COR-L47 (cell line): ENCODE measurements at places on chromosomes 16 and 17.

DNA sequence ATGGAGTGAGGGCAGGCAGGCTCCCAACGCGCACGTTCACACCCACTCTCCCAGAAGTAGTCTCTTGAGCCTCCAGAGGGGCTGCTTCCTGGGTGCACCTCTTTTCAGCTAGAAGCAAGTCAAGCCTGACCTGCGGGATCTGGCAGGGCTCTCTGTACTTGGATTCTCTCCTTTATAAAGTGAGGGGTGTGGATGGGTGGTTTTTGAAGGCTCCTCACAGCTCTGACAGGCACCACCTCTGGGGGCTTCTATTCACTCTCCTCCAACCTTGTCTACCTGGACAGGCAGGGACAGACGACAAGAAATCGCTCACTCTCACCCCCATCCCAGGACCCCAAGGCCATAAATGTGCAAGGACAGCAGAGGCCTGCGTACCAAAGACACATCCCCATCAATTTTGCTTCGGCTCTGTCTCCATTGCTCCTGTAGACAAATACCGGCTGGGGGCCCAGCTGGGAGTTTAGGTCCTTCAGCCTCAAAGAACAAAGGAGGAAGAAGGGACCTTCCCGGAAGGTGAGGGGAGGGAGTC lies 814 bp upstream of the DYNLL2 start:
- no peak for DNase-seq

- DNase-seq, result no peak
These were observed 35.2 kb downstream of the GJC1 start for GRCh38 chr17:44794851-44795413.

DNA sequence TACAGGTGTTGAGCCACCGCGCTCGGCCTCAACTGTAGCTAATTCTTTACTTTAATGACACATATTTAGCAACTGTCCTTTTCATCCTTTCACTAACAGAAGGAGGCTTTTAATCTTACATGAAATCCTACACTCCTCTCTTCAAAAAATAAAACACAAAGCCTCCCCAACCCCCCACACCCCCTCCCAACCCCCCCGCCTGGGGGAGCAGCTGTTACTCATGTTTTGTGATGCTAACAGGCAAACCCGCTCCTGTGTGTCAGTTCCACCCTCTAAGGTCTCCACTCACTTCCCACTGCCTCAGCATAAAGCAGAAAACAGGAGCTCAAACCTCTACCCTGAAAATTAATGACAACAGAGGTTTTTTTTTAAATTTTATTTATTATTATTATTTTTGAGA lies 55.4 kb upstream of the SLC25A19 start:
- no peak for DNase-seq

DNA sequence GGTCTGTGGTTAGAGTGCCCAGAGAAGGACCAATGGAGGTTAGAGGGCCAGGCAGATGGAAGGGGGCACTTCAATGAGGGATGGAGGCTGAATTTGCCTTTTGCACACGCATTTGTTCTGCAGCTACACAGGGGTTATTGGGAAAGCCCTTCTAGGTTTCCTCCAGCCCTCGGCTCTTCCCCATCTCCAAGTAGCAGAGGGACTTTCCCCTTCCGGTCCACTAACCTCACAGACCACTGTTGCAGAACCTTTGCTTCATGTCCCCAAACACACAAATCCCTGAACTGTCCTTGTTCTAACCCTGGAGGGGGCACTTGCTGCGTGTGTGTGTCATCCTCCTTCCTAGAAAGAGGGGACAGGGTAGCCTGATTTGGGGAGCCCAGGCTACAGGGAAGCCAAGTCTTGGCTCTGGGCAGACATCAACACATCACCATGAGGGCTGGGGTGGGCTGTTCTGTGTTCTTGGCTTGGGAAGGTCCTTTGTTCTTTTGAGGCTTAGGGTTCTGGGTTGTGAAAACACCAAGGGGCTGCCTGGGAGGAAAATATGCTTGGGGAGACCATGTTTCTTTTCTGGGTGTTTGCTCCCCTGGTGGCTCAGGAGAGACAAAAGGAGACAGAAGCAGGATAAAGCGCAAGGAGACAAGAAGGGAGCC lies 7.3 kb upstream of the NR1D1 start:
- DNase-seq, result no peak

DNA sequence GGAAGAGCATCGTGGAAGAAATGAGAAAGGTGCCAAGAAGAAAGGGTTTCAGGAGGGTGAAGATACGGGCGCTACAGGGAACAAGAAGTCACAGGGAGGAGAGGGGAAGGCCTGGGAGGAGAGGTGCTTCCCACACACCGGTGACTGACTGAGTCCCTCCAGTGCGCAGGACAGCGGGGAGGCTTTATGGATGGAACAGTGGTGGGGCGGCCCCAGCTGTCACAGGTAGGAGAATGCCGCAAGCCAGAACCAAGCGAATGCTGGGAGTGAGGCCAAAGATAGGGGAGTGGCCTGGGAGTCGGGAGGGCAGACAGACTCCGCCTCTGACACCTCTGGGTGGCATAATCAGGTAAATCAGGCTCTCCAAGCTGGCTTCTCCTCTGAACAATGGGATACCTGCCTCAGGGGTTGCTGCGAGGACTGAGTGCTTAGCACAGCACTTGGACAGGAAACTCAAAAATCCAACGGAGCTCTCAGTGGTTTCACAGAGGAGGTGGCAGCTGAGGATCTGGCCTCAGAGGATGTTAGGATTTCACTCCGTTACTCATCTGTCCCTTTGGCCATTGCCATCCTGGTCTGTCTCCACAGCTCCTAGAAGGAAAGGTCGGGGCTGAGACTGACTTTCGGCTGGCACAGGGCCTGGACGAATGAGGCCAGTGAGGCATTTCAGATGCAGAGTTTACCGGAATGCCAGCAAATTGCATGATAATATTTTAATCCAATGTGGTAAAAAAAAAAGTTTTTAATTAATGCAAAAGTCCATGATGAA lies 717 bp upstream of the CNP start:
- DNase-seq, result peak; percentile 94

GRCh38 chr17:32481193-32481592 lies 5.6 kb upstream of the CDK5R1 start:
- DNase-seq, result no peak

- no peak for DNase-seq
These were observed 104.9 kb downstream of the AXIN2 start for GRCh38 chr17:65456368-65457151.

DNA sequence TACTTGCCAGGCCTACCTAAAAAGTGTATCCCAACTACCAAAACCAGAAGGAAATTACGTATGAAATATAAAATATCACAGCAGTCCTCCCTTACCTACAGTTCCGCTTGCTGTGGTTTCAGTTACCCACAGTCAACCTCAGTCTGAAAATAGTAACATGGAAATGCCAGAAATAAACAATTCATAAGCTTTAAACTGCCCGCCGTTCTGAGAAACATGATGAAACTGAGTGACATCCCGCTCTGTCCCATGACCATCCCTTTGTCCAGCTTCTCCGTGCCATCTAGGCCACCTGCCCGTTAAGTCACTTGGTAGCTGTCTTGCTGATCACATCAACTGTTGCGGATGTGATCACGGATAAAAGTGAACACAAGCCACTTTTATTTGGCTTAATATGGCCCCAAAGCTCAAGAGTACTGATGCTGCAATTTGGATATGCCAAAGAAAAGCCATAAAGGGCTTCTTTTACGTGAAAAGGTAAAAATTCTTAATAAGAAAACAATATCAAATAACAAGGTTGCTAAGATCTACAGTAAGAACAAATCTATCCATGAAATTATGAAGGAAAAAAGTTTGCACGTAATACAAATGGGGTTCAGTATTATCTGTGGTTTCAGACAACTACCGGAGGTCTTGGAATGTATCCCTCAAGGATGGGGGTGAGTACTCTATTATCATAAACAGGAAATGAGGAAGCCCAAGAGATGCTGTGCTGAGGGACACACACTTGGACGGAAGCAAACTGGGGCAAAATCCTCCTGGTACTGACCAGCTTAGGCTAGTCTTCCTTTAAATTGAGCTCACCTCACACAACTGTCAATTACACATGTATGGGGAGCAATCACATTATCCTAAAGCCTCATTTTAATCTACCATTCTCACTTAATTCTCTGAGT lies 8.2 kb downstream of the USP22 start:
- no peak for DNase-seq

- no peak for DNase-seq
These were observed 70.8 kb upstream of the TRAP1 start for GRCh38 chr16:3787924-3788661.

GRCh38 chr16:180681-181564 lies 664 bp downstream of the HBQ1 start:
- DNase-seq, result peak; percentile 77

DNA sequence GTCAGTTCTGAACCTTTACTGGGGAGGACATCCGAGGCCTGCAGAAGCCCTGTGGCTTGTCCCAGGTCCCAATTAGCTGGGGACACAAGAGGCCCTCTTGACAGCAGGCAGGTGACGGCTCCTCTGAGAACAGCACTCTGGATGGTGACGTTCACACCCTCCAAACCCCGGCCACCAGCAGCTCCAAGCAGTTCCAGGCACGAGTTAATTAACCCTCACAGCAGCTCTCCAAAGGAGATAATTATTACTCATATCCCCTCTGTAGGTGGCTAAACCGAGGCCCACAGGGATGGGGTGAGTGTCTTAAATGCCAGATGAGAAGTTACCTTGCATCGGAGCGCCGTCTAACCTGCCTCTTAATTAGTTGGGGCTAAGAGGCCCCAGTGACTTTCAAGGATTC lies 168.9 kb upstream of the CIBAR2 start:
- peak; percentile 55 for DNase-seq

- no peak for DNase-seq
These were observed 1.5 kb downstream of the MPV17L start for GRCh38 chr16:15396948-15397594.
